ENCODE measurements at places on chromosomes 2 and 18.
A peak's percentile ranks its signal among the peaks of the same experiment; 100 is the strongest.

DNA sequence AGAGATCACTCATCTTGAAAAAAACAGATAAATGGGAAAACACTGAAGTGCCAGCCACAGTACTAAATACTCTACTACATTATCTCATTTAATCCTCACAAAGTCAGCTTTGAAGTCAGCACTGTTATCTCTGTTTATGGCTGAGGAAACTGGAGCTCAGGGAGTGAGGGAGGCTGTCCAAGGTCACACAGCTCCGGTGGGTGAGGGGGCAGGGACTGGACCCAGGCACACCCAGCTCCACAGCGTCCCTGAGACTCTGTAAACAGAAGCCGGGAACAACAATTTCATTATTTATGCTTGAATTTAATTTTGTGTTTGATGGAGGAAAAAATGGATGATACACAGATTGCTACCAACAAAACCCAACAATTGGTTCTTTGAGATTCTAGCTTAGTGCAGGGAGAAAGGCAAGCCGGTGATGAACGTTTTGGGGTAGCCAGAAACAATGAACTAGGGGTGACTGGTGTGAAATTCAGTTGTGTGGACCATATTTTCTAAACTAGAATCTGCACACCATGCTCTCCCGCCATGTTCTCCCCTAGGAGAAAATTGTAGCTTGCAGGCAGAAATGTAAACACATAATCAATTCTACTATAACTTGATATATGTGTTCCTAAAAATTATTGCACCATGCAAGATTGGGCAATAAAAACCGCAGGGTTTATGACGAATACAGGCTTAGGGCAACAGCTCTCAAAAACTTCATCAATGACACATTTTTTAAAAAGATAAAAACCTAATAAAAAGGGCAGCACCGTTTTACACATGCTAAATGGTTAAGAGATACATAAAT, at the start of gene GREB1:
TSS of gene GREB1 (plus strand) at position 768 of the 793 bp plus-strand sequence. CDS start 22,570 bp downstream, outside the sequence.
- DNase-seq = no peak

DNA sequence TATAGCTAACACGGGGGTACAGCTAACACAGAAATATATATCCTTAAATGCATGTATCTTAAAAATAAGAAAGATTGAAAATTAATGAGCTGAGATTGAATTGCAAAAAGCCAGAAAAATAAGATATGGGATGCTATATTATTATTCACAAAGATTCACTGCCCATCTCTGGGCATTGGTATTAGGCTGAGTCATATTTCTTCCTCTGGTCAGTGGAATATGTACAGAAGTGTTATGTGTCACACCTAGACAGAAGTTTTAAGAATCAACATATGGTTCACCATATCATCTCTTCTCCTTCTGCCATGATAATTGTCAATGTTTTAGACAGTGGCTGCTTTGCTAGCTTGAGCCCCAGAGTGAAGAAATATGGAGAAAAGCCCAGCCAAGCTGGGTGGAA, 14.0 kb upstream of the MCFD2 start:
- no peak for DNase-seq

DNA sequence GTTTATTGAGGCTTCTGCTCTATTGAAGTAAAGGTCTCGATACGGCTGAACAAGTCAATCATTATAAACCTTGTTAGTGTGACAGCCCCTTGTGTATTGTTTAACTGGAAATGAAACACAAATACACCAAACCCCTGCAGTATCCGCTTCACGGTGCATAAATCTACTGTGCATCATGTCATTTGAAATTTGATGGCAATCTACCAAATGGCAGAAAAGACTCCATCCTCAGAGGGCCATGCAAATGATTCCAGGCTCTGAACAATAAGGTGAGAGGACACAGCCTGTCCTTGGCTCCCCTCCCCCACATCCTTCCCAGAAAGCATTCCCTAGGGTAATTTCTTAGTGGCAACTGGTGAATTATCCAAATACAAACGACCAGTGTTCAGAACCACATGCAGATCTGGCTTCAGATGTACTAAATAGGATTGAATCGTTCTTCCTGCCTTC, 80.6 kb downstream of the ADCYAP1 start:
- DNase-seq = no peak

GRCh38 chr2:186611526-186611925, 21.7 kb downstream of the ITGAV start:
- DNase-seq = no peak

- no peak for DNase-seq
Measured at GRCh38 chr2:30710461-30710860, 96.8 kb downstream of the CAPN13 start.

DNA sequence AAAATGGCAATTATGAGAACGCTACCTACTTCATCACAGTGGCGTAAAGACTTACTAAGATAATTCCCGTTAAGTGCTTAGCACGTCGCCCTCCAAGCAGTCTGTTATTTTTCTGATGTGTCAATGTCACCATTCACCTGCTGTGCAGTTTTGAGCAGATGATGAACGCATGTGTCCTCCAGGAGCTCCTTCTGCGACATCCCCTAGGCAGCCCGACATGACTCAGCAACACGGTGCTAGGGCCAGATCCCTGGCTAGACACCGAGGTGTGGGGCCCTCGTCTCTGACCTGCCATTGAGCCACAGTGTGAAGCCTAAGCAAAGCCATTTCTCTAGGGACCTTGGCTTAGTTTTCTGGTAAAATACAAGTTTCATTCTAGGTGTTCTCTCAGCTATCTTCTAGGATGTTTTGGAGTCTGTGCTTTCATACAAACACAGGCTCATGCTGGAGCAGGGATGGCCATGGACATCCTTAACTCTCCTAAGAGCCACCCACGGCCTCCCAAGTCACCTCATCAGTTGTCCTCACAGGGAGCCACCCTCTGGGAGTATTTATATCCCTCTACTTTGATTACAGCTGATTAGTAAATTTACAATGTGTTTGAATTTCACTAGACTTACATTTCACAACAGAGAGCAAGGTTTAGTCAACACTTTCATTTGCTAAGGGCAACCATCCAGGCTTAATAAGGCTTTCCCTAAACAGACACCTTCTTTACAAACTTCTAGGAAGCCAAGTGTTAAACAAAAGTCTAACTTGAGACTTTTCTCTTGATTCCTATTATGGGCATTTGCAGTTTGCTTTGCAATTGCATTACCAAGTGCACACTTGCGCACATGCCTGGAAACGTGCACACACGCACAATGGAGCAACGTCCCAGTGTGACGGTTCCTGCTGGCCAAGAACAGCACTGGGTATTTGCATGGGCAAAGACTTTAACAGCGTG, 376.8 kb upstream of the ID2 start:
- no peak for DNase-seq

DNA sequence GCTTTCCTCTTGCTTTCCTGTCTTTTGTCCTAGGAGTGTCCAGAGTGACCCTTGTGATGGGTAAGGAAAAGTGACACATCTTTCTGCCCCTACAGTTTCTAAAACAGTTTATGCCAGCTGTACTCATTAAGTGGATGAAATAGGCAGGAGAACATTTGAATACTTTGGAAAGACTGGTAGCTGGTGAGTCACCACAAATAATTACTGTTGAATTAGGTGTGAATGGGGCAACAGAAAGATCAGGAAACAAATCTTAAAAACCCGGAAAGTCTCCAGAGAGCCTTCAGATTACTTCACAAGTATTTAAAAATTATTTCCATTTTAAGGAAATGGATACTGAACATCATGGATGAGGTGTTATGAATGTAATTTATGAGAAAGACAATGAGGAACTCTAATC, 278.5 kb downstream of the CLIP4 start:
- no peak for DNase-seq

DNA sequence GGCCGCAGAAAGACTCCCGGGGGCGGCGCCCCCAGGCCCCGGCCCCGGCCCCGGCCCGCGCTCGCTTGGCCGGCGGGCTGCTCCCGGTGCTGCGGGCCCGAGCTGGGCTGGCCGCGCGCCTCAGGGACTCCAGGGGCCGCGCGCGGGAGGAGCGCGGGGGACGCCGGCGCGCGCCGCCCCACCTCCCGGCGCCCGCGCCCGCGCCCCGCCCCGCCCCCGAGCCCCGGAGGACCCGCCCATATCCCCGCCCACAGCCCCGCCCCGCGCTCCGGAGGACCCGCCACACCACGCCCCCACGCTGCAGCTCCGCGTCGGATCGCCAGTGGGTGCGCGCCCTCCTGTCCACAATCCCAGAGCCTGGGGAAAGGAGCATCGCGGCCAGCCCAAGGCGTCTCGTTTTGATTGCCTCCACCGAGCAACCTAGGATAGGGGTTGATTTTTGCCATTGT, at the start of gene PARD6G:
TSS of gene PARD6G (minus strand) at position 122 of the 449 bp plus-strand sequence. CDS start 166 bp downstream, outside the sequence.
- DNase-seq = peak; percentile 56

GRCh38 chr2:22600156-22600555, 784.8 kb upstream of the KLHL29 start:
- DNase-seq = no peak

DNA sequence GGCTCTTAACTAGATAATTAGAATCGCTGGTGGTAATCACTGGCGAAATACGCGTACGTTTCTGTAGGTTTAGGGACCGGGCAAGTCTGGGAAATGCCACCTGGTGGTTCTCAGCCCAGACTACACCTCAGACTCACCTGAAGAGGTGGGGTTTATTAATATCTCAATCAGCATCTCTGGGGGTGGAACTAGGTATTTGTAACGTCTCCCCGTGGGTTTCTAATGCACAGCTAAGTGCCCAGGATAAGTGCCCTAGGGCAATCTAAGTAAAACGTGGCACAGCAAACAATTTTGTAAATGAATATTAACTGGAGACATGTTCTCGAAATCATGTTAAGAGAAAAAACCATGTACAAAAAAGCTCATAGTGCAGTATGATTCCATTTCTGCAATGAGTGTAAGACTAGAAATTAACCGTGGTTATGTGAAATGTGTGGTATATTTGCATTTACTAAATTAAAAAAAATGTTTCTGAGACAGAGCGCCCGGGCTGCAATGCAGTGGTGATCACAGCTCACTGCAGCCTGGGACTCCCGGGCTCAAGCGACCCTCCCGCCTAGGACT, 760 bp upstream of the CNOT11 start:
- no peak for DNase-seq

DNA sequence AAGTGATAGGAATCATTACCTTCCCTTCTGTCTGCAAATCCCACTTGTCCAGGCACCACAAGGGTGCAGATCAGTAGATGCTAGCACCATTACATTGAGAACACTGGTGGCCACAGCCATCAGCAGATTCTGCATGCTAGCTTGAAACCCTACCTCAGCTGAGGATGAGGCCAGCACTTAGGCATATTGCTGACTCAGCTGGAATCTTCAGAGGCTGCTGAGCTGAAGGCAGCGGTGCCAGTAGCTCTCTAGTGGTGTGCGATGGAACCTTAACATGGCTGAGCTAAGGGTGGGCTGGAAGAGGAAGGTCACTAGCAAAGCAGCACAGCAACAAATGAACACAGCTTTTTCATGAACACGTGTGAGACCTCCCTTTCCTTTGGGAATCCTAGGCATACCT, 19.0 kb upstream of the CPO start:
- no peak for DNase-seq

GRCh38 chr18:26568513-26568912, 20.2 kb upstream of the KCTD1 start:
- DNase-seq = no peak

- peak; percentile 49 for DNase-seq
Measured at GRCh38 chr2:65396348-65397026, 35.9 kb downstream of the SPRED2 start.

DNA sequence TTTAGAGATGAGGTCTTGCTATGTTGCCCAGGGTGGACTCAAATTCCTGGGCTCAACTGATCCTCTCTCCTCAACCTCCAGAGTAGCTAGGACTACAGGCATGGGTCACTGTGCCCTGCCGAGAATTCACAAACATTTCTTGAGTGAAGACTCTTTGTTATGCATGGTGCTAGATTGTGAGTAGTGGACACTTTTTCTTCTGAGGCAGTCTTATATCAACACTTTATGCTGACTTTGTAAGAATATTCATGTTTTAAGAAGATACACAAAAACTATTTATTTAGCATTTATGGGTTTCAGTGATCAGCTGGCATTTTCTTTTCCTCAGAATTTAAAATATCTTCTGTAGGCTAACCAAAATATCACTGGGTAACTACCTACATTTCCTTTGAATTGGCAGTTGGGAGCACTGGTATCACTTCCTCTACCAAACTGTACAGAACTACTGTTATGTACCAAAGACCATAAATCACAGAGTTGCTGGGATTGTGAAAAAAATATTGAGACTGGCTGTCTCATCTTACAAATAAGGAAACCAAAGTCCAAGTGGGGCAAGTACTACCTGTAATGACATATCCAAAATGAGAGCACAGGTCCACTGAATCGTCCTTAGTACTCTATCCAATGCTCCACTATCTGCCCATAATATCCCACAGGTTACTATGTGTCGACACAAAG, 34.0 kb downstream of the DOCK10 start:
- DNase-seq = no peak

DNA sequence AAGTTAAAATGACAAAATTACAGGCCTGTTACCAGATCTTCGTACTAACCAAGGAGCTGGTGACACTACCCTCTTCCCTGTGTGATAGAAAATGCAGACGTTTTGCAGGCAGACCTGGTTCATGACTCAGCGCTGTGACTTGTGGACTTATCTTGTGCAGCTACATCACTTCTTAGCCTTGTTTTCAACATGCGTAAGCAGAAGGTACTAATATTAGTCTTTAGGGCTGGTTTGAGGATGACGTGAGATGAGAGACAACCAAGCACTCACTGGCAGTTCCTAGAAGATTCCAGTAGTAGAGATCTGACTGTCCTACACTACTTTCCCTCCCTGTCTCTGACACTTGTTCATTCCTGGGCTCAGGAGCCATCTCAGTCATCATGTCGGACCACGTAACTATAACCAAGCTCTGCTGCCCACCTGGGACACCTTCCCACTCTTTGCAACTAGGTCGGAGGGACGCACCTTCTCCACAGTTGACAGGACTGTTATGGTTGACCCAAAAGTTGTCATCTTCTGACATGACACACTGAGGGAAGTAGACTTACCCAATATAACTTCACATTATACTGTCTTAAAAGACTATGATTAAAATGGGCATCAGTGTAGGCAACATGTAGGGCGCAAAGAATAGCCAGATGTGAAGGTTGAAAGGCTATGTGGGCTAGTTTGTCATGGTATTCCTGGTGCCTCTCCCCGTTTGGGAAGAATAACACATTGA, 64.8 kb downstream of the TNFRSF11A start:
- no peak for DNase-seq

- peak; percentile 80 for DNase-seq
Measured at GRCh38 chr2:190648289-190649034, 421 bp upstream of the NAB1 start.

DNA sequence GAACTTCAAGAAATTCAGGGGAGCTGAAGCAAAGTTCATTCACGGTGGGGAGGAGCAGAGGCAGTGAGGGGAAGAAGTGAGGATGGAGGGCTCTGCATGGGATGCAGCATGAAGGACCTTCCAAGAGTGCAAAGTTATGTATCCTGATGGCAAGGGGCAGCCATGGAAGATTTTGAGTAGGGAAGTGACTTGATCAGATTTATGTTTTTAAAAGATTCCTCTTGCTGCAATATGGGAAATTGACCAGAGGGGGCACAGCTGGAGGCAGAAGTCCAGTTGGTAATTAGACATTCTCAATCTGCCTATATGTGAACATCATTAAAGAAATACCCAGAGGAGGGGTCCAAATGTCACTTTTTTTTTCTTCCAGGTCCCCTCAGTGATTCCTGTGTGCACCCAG, 21.5 kb upstream of the ANXA4 start:
- DNase-seq = no peak
